ENCODE measurements at places on chromosomes 7 and 10.

DNA sequence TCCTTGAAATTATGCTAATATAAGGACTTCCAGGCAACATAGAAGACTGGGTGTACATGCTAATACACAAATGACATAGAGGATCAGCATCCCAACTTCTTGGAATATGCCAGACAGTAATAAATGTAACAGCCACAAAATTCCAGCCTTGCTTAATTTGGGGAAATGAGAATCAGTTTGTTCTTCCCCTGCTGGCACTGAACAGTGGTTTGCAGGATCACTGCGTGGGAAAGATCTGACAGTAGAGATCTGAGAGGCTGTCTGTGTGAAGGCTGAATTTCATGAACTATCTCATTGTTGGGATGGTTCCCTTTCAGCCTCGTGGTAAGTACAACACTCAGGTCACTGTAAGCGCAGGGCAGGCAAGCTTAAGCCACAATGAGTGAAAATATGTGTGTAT, 1078.0 kb downstream of the LRMDA start:
- DNase-seq, result no peak
- no peak overlapping the region for H3K4me3 ChIP-seq
- no peak overlapping the region for H3K27ac ChIP-seq
- no peaks in the 10 kb centered on the region for H3K27me3 ChIP-seq
- no peaks in the 10 kb centered on the region for H3K36me3 ChIP-seq

DNA sequence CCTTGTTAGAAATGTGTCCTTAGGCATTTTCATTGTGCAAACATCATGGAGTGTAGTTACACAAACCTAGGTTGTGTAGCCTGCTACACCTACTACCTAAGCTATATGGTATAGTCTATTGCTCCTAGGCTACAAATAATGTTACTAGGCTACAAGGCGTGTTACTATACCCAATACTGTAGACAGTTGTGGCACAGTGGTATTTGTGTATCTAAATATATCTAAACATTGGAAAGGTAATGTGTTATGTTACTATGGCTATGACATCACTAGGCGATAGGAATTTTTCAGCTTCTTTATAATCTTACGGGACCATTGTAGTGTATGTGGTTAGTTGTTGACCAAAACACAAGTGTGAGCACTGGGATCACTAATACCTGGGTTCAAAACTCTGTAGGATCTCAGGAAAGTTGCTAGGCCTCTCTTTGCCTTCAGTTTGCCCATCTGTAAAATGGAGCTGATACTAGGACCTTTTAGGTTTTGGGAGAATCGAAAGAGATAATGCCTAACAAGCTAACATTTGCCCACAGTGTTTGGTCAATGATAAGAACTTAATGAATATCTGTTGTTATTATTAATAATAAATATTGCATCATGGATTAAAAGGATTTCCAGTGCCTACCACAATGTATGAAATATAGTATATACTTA, 2.7 kb downstream of the BICC1 start:
- H3K4me1 ChIP-seq, result peaks cover 15% of the 10 kb centered on the region
- H3K27ac ChIP-seq, result no peak overlapping the region
- DNase-seq, result no peak
- no peaks in the 10 kb centered on the region for H3K36me3 ChIP-seq
- no peak overlapping the region for H3K4me3 ChIP-seq
- H3K27me3 ChIP-seq, result peaks cover 49% of the 10 kb centered on the region

DNA sequence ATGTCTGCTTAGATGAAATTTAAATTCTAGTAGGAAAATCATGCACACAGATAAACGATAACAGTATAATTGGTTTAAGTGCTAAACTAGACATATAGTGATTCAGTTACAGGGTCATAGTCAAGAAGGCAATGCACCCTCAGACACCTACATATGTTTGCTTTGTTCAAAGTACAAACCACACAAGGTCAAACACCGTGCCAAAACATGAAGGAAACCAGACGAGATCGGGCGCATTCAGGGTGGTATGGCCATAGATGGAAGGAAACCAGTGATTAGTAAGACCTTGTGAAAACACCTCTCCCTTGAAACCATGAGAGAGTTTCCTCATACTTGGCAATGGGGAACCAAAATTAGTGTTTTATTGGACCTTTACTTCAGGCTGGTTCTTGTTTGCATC, 906.9 kb downstream of the PCDH15 start:
- H3K4me3 ChIP-seq, result no peak overlapping the region
- no peaks in the 10 kb centered on the region for H3K36me3 ChIP-seq
- no peaks in the 10 kb centered on the region for H3K4me1 ChIP-seq
- no peaks in the 10 kb centered on the region for H3K27me3 ChIP-seq
- DNase-seq, result no peak
- no peak overlapping the region for H3K27ac ChIP-seq

DNA sequence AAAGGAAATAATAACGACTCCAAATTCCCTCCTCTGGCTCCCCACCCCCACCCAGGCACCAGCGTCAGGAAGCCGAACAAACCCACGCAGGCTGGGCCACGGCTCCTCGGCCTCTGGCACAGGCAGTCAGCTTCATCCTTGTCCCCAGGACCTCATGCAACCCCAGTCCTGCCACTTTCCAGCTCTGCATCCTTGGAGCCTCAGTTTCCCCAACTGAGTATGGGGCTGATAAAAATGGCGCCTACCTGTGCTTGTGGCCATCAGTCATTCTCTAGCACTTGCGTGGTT, 137.1 kb downstream of the RGS10 start:
- no peak overlapping the region for H3K4me3 ChIP-seq
- H3K36me3 ChIP-seq, result no peaks in the 10 kb centered on the region
- no peak overlapping the region for H3K27ac ChIP-seq

DNA sequence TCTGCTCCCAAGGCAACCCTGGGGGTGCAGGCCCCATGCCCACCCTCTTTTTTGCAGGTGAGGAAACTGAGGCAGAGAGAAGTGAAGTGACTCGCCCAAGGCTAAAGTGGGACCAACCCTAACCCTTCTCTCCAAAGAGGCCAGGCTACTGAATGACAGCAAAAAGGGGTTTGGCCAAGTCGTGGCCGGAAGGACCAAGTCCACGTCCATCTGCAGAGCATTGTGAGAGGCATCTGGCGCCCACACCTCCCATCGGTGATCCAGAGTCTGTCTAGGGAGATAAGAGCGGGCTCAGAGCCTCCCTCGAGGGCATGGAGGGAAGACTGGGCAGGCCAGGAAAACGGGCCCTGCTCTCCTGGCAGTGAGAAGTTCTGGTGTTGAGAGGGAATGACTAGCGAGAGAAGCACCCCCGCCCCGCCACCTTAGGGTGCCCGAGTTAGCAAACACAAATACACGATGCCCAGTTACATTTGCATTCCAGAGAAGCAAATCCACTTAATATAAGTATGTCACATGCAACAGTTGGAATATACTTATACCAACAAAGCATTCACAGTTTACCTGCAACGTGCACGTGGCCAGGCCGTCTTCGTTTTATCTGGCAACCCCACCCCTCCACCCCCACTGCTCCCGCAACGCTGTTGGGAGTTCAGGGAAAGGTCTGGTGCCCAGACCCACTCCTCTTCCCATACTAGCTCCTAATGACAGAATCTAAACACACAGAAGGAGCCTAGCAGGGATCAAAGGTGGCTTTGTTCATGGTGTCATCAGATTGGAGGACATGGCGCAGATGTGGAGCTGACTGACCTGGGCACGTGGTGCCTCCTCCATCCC, 124.9 kb downstream of the OAT start:
- no peak for DNase-seq
- H3K4me1 ChIP-seq, result no peaks in the 10 kb centered on the region
- H3K36me3 ChIP-seq, result no peaks in the 10 kb centered on the region
- H3K27ac ChIP-seq, result no peak overlapping the region

DNA sequence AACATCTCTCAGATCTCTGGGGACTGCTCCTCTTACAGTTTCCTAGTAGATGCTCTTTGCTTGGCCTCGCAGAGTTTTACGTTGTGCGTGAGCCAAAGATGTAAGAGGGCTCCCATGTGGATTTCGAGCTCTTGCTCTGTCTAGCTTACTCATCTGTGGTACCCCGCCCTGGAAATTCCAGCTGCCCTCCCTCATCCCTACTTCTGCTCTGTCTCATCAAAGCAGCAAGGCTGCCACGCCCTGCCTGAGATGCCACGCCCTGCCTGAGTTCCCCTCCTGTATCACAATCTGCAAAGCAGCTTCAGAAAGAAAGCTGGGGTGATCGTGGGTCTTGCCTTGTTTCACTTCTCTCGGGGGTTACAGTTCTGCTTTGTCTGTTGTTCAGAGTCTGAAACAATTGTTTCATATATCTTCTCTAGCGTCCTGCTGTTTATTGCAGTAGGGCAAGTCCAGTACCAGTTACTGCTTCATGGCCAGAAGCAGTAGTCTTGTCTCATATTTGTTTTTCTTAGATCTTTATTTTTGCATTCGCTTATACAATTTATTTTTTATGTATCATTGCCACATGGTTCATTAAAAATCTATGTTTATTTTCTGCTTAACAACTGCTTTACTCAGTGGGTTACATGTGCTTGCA, 36.1 kb upstream of the CCNY start:
- no peak overlapping the region for H3K27ac ChIP-seq
- H3K36me3 ChIP-seq, result no peaks in the 10 kb centered on the region
- peaks cover 22% of the 10 kb centered on the region for H3K27me3 ChIP-seq
- no peaks in the 10 kb centered on the region for H3K4me1 ChIP-seq
- no peak overlapping the region for H3K4me3 ChIP-seq

DNA sequence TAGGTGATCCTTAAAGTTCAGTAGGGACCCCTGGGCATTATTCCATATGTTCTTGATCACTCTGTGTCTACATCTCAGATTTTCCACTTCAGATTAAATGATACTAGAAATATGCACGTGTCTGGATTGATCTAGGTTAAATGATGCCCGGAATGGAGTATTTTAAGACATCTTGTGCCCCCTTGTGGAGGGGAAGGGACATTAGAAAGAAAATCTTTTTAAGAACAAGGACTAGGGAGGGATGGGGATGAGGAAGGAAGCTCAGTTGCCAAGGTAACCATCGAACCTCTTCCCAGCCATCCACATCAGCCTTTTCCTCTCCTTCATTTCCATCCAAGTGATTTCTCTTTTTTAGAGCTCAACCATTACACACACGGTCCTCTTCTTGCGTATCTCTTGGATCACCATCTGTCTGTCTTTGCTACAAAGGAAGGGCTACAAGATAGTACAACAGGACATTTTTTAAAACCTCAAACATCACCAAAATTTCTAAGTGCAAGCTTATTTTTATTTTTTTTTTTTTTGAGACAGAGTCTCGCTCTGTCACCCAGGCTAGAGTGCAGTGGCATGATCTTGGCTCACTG, 40.5 kb downstream of the PRSS2 start:
- DNase-seq, result peak; percentile 29
- H3K36me3 ChIP-seq, result no peaks in the 10 kb centered on the region
- no peaks in the 10 kb centered on the region for H3K27me3 ChIP-seq
- H3K4me3 ChIP-seq, result peak overlapping the region; percentile 62
- peak overlapping the region; percentile 100 for H3K27ac ChIP-seq

DNA sequence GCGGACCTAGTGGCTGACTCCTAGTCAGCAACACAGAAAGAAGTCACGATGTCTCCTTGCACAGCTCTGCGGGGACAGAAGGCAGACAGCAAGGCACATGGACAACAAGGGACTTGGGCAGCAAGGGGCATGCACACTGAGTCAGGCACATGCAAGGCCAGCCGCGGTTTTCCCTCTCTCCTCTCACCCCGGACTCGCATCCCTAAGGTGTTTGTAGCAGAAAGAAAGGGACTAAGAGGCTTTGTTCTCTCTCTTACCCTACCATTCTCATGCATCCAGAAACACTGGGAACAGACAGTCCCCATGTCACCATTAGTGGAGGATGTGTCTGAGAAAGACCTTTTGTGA, 193.3 kb upstream of the PHF14 start:
- no peak for DNase-seq
- no peak overlapping the region for H3K4me3 ChIP-seq
- no peak overlapping the region for H3K27ac ChIP-seq

- H3K36me3 ChIP-seq, result no peaks in the 10 kb centered on the region
- H3K4me3 ChIP-seq, result no peak overlapping the region
- no peak for DNase-seq
- peaks cover 3% of the 10 kb centered on the region for H3K27me3 ChIP-seq
- no peak overlapping the region for H3K27ac ChIP-seq
These were observed 12.2 kb upstream of the HYCC1 start for GRCh38 chr7:23026164-23026563.

DNA sequence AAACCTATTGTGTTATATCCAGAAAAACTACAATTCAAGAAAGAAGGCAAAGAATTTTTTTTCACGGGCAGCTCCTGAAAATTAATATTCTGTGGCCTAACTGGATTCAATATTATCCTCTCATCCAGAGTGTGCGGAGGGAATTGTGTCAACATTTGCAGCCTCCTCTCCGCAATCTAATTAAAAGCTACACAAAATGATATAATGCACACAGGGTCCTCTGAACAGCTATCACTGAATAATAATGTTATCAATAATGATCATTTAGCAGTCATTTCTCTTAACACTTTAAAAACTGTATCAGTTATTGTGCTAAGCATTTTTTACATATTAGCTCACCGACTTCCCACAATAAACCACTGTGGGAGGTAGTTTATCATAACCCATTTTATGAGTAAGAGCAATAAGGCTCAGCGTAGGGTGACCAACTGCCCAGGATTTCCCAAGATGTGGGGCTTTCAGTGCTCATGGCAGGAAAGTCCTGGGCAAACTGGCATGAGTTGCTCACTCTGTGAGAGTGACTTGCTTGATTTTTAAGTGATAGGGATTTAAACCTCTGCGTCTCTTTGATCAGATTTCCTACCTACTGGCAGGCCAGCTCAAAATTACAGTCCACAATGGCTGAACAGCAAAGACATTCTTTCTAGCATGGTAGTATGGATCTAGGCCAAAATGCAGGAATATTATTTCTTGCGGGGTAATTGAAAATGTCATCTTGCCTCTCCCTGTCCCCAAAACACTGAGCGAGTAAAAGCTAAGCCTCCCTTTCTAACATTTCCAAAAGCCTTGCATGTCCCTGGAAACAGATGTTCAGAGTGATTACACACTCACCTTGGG, 65.7 kb downstream of the AOAH start:
- no peak overlapping the region for H3K27ac ChIP-seq
- H3K4me3 ChIP-seq, result no peak overlapping the region
- peaks cover 9% of the 10 kb centered on the region for H3K4me1 ChIP-seq
- no peak for DNase-seq
- no peaks in the 10 kb centered on the region for H3K36me3 ChIP-seq
- no peaks in the 10 kb centered on the region for H3K27me3 ChIP-seq

DNA sequence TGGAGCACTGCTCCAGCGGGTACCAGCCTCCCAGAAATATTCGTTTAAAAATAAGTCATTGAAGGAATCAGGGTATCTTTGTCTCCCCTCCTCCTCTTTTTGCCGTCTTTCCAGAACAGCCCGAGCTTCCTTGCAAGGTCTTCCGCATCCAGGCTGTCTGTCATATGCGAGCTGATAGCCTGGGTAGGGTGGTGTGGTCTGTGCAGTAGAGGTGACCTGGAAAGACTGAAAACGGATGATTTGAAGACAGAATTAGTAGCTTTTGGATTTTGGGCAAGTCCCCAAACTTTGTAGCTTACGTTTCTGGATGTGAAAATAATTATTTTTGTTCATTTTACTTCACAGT, 480 bp downstream of the VPS50 start:
- DNase-seq, result no peak
- H3K27ac ChIP-seq, result peak overlapping the region; percentile 90
- H3K4me3 ChIP-seq, result peak overlapping the region; percentile 91
- H3K27me3 ChIP-seq, result no peaks in the 10 kb centered on the region
